ENCODE measurements at places on chromosomes 7 and 10.
A peak's percentile ranks its signal among the peaks of the same experiment; 100 is the strongest.

DNA sequence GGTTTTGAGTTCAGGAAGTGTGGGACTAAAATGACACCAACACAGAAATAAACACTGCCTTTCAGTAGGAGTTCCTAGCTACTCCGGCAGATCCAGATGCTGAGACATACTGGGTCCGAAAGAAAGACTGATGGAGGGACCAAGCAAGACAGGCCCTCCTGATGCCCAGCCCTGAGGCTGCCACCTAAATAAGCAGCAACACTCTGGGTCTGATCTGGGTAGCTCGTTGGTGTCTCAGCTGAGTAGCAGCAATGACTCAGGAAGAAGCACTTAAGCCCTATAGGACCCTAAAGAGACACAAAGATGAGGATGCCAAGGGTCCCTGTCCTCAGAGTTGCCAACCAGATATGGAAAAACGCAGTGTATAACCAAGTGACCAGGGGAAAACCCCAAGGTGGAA, 190.7 kb downstream of the FAM107B start:
- DNase-seq, result no peak

GRCh38 chr7:151684408-151685175, 164.9 kb upstream of the RHEB start:
- DNase-seq, result no peak

- no peak for DNase-seq
These were observed 1.3 kb upstream of the COMMD3 start for GRCh38 chr10:22314852-22315251.

DNA sequence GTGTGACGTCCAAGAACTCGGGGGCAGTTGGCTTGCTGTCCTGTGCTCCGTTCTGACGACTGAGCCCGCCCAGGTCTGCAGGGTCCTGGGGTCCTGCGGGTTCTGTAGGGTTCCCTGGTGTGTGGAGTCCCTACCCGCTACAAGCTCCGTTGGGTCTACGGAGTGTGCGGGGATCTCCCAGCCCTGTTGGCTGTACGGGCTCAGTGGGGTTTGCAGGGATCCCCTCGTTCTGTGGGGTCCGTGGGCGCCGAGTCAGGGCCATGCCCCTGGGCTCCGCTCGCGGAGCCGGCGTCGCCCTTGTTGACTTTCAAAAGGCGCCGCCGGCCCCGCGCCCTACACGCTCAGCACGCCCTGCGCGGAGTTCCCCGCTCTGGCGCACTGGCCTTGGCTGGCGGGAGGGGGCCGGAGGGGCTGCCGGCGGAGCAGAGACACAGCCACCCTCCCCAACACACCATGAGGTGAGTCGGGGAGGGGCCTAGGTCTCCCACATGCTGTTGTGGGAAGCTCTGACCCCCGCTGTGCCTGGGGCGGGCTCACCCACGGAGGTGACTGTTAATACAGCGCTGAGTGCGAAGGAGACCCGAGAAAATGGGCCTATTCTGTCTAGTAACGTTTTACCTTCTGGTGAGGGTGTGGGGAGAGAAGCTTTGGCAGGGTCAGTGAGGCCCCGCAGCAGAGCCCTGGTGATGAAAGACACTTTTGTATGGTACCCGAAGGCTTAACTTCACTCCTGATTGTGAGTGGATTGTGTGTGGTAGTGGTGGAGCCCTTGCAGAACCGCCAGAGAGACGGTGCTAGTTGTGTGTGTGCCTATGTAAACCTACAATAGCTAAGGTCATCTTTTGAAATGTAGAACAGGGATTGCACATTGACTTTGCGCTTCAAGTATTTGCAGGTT, 8.1 kb downstream of the TASOR2 start:
- DNase-seq, result peak; percentile 32

GRCh38 chr10:49410365-49411074, 14.6 kb upstream of the DRGX start:
- DNase-seq, result no peak

- no peak for DNase-seq
These were observed 89.0 kb upstream of the KIAA1217 start for GRCh38 chr10:24119896-24120295.

DNA sequence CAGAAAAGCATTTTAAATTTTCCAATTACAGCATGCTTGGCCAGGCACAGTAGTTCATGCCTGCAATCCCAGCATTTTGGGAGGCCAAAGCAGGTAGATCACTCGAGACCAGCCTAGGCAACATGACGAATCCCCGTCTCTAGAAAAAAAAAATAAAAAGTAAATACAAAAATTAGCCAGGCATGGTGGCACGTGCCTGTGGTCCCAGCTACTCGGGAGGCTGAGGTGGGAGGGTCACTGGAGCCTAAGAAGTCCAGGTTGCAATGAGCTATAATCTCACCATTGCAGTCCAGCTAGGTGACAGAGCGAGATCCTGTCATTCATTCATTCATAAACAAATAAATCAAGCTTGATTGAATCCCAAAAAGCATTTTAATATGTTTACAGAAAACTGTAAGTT, 234.9 kb downstream of the PARD3 start:
- no peak for DNase-seq

DNA sequence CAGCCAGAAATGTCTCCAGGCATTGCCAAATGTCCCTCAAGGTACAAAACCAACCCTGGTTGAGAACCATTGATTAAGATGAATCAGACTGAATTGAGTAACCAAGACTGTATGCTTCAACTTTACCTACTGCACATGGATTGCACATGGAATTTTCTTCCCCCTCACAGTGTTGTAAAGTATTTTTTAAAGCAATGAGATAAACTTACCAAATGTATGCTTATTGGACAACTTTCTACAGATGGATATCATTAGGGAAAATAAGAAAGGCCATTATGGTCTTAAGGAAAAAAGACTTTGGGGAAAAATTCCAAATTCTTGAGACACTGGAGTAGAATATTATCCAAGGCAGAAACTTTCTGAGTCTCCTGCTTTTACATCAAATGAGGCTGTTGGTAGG, 20.9 kb upstream of the MTPN start:
- no peak for DNase-seq
